ENCODE measurements at places on chromosomes 11 and 22.

- no peak for DNase-seq
Observed at GRCh38 chr11:92740276-92740675, 229.2 kb upstream of the MTNR1B start.

- no peak for DNase-seq
Observed at GRCh38 chr11:120674542-120674941, 163.0 kb downstream of the GRIK4 start.

DNA sequence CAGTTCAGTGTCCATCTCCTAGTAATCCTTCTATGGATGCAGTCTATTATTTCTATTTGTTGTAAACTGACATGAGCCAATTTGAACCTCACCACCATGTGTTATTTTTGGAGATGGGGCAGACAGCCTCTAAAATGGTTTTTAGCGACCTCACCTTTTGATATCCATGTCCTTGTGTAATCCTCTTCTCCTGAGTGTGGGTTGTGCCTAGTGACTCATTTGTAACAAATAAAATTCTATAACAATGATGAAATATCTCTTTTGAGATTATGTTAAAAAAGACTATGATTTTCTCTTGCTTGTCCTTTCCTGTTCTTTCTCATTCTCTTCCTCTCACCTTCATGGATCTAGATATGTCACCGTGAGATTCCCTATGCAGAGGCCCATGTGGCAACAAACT is 554.6 kb upstream of the ANO3 start:
- DNase-seq = no peak

DNA sequence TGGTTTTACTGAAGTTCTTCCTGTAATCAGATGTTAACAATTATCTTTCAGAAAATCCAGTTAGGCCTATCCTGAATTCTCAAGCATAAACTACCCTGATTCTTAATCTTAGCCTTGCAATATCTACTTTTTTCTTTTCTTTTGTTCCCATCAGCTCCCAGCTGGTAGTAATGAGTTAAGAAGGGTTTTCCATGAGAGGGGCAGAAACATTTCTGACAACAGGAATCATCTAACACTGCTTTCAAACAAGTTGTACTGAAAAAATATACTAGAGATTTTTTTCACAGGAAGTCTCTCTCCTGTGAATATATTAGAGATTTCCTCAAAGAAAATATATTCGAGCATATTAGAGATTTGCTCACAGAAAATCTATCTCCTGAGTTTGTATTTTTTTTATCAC is 3.3 kb upstream of the TRIM6 start:
- DNase-seq = no peak

DNA sequence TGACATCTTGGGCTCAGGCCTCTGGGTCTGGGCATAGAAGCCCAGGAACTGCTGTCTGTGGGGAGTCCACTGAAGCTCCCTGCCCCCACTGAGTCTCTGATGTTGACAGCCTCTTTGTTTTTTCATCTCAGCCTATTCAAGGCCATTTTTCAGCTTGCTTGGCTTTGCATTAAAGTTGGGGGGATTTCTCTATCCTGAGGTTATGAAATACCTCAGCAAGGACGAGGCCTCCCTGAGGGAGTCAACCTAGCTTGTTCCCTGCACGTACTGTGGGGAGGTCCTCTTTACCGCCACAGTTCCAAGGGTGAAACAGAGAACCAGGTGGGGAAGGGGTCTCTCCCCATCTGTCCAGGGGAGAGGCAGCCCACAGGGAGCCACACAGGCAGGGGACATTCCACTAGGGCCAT is 8.4 kb downstream of the KCNQ1OT1 start:
- DNase-seq = no peak

GRCh38 chr22:24175160-24175808 is 6.0 kb upstream of the SUSD2 start:
- DNase-seq = peak; percentile 81

- no peak for DNase-seq
Observed at GRCh38 chr11:75432911-75433321, at the start of gene KLHL35. KLHL35 (minus strand) TSS chr11:75433203; CDS start chr11:75430629, 2,574 bp downstream.

GRCh38 chr22:19774628-19775027 is 14.1 kb downstream of the TBX1 start:
- no peak for DNase-seq

DNA sequence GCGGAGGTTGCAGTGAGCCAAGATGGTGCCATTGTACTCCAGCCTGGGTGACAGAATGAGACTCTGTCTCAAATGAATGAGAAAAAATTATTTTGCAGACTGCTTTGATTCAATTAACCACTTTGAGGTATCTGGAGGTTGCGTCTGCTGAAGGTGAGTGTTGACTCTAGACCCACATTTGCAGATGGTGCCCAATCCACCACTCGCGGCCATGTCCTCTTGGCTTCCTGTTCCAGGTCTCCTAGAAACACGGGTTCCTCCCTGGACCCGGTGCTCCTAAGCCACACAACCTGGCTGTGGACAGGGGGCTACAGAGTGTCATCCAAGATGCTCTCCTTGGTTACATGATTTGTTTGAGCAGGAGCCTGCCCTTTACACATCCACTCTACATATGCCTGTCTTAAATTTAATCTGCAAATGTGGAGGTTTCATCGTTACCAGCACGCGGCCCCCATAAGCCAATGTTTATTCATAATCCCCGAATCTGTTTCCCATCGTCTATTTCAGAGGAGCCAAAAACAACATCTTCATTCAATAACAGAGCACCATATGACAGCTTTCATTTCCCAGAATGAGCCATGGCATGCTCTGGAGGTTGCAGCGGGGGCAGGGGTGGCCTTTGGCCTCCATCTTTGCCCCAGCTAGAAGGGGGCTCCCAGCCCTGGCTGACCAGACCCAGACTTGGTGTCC is 377.2 kb downstream of the CTTN start:
- DNase-seq = no peak

DNA sequence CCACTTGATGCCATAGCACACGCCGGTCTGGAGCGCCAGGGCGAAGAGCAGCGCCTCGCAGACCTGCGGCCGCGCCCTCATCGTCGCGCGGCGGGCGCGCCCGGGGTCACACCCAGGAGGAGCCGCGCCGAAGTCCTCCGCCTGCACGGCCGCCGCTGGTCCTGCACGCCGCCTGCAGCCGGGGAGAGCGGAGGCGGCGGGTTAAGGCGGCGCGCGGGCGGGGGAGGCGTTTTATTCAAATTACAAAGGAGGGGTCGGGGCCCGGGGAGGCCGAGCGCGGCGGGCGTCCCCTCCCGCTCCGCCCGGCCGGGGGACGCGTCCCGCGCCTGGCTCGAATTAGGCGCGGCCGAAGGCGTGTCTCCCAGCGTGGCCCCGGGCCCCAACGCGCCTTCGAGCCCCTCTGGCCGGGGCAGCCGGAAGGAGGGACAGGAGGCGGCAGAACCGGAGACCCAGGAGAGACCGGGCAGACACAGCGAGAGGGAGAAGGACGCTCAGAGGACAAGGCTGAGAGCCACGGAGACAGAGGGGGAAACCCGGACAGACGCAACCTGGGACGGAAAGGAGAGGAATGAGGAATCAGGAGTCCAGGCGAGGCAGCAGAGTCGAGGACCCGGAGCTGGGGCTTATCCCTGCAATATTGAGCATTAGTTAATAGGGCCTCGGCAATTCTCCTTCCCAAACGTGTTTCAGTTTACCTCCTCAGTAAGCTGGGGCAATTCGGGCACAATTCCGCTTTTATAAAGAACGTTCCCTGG is at the start of gene WNT11:
WNT11 (minus strand) TSS at position 176 of the 755 bp plus-strand sequence; CDS start at position 81, 95 bp downstream.
- DNase-seq = peak; percentile 72

DNA sequence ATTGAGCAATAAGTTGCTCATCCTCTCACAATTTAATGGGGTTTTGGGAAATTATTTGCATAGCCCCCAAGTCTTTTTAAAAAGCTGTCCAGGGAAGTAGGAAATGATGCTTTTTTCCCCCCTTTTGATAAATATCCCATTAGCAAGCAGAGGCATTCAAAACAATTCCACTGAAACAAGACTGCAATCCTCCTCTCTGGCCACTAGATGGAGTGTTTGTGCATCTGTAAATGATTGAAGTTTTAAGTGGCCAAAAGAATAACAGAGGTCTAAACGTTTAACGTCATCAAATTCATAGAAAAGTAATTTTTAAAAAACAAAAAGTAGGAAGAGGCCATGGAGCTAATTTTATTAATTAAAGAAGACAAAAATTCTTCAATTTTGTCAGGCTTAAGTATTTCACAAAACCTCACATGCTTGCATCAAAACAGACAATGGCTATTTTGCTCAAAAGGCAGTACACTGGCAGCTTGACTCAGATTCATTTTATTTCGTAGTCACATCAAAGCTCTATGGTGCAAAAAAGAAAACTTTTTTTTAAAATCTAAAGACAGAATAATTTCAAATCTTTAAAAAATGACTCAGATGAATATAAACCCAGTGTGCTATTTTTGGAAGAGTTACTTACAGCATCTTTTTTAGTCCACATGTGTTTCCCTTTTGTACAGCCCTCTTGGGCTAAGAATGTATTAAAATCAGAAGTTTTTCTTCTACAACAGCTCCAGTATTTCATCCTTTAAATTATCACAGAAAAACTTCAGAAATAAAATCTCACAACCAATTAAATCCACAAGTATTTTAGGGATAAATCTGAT is 17.8 kb downstream of the CHORDC1 start:
- DNase-seq = peak; percentile 20

DNA sequence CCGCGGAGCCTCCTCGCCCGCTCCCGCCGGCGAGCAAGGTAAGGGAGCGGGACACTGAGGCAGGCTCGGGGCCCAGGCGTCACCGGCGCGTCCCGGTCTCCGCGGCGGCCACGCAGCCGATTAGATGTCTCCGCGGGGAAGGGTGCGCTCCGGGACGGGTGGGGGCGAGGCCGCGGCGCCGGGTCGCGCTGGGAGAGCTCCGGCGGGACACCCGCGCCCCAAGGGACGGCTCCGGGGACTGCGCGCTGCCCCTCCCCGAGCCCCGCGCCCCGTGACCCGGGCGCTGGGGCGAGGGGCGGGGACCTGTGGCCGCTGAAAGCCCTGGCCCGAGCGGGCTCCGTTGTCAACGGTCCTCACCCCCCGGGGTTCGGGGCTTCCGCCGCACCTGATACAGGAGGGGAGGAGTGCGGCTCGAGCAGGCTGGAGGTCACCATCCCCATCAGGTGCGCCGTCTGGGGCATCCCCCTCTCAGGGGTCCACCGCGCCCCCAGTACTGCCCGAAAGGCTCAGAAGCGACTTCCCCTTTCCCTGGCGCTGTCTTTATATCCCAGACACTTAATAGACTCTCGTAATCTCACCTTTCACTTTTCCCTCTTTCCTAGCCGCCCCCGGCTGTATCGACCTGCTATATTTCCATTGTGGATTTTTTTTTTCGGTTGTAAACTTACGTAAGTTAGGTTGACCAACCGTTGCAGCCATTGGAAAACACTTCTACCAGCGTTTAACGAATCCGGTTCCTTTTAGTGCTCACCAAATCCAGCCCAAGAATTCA is 573 bp downstream of the PPFIA1 start:
- DNase-seq = peak; percentile 73

DNA sequence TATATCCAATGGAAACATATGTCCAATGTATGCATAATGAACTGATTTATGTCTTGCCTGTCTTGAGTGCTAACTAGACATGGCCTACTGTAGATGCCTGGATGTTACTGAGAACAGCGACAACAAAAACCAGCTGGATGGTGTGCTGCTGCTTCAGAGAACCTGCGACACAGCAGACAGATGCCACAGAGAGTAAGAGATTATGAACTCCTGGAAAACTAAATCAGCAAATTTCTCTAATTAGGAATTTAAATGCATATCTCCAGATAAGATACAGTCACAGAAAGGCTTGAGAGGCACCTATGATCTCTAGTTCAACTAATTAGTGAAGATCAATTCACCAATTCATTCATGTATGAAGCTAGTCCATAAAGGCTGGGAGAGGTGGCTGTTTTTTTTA is 1508.0 kb upstream of the TENM4 start:
- DNase-seq = no peak

DNA sequence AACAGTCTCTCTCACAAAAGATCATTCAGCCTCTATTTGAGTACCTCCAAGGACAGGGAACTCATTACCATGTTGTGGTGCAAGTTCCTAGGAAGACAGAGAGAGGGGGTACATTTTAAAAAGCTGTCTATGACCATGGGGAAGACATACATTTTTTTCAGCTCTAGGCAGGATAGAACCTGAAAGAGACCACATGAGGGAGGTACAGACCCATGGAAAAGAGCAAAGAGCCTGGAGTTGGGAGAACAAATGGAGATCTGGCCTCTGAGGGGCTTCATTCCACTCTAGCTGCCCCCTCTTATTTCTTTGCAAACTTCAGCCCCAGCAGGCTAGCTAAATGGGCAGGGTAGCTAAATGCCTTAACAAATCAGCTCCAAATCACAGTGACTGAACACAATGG is 36.3 kb downstream of the KCNC1 start:
- no peak for DNase-seq

DNA sequence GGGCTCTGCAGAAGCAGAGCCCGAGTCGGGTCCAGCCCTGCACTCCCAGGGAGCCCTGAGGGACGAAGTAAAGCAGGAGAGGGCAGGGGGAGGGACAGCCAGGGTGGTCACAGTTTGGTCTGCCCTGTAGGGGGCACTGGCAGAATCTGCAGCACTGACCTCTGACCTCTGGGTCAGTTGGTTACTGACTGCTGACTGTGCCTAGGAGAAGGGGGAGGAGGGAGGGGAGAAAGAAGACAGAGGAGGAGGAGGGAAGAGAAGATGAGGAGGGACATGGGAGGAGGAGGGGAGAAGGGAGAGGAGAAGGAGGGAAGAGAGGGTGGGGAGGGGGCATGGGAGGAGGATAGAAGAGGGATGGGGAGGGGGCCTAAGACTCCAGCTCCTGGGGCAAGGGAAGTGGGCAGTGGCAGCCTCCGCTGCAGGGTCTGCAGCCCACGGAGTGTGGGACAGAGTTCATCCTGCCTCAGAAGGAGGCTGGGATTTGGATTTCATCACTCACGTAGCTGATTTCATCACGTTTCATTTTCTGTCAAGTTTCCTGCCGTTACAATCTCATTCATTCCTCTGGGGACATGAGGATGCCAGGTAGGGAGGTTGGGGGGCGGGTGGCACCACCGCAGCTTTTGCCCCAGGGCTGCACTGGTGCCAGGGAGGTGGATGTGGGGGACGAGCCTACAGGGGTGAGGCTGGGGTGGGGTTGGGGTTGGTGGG is 55.2 kb downstream of the FLRT1 start:
- no peak for DNase-seq

GRCh38 chr11:92852946-92853345 is 116.5 kb upstream of the MTNR1B start:
- no peak for DNase-seq

DNA sequence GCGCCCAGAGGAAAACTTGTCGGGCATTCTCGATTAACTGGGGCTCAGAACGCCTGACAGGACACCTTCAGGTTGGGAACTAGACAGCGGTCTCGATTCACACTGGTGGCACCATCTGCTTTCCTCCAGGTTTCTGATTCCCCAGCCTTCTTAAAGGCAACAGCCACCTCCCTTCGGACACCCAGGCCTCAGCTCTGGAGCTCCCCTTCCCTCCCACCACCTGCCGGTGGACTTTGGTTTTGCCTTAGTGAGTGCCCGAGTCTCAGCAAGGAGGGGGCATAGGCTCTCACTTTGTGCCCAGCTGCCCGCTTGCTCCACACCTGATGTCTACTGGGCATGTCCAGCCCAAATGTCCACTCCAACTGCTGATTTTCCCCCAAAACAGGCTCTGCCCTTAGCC is 110.4 kb upstream of the PARVA start:
- no peak for DNase-seq

GRCh38 chr11:60857378-60858232 is 1.9 kb upstream of the PTGDR2 start:
- no peak for DNase-seq

- no peak for DNase-seq
Observed at GRCh38 chr11:108983636-108984420, 319.0 kb downstream of the DDX10 start.

GRCh38 chr11:69582756-69583467 is 58.0 kb upstream of the CCND1 start:
- no peak for DNase-seq
